ENCODE measurements at places on chromosomes 11 and 22.

DNA sequence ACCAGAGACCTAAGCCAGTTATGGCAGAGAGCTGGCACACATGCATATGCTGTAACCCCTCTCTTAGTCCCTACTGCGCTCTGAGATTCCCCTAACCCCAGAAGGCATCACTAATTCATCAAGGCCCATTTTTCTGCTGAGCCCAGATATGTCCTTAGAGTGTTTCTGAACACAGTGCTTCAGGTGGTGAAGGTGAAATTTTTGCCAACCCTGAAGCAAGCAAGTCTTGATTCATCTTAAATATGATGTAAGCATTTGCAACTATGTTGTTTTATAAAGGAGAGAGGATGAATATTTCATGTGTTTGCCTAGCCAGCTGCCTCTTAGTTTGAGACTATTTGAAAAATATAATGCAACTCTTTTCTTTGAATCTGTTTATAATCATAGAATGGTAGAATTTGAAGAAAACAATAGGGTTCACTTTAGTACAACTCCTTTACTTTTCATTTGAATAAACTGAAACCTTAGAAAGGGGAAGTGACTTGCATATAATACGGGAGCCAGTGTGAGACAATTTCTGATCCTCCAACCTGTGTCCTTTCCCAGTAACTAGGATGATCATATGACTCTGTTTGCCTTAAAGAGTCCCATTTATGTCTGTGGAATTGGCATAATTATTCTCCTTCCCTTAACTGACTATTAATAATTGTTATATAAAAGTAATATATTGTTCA lies 194.3 kb upstream of the MTNR1B start:
- no peak for DNase-seq

DNA sequence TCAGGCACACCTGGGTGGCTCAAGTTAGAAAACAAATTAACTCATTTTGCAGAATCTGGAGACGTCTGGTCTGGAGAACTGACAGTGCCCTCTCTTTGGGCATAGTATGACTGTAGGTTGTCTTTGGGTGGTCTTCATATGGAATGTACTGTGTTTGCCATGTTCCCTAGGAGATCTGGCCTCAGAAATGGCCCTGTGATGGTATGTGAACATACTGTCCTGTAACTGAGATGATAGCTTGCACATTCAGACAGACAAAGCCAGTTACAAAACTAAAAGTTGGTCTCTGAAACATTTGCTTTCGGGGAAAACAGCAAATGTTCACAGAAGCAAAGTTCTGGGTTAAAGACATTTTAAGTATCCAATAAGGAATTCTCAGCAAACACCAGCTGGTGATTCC lies 29.7 kb downstream of the CD44 start:
- DNase-seq, result no peak

GRCh38 chr11:76861490-76861953 lies 804 bp downstream of the ACER3 start:
- no peak for DNase-seq

GRCh38 chr11:59857439-59858434 lies 8.6 kb downstream of the TCN1 start:
- DNase-seq, result no peak

DNA sequence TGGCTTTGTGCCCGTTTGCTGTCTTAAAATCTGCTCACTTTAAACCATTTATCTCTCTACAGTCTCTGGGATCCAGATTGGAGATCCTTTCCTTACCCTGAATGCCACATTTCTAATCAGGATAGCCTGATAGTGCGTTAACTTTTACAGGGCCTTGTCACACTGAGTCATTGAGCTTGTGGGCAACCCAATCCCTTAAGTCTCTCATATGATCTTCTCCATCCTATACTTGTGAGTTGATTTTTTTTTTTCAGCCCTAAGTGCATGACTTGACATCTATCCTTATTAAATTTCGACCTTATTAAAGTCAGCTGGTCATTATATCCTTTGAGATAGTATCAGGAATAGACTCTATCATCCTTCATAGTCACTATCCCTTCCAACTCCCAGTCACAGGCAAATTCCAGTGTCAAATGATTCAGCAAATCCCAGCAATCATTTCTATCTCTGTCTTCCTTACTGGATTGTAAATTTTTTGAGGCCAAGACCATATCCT lies 57.7 kb downstream of the TEAD1 start:
- DNase-seq, result no peak

- no peak for DNase-seq
Measured at GRCh38 chr11:112042161-112042960, 17.2 kb downstream of the DLAT start.

- DNase-seq, result no peak
Measured at GRCh38 chr11:34685864-34686263, 65.0 kb downstream of the EHF start.

GRCh38 chr22:40190501-40190900 lies 12.8 kb downstream of the TNRC6B start:
- peak; percentile 42 for DNase-seq

DNA sequence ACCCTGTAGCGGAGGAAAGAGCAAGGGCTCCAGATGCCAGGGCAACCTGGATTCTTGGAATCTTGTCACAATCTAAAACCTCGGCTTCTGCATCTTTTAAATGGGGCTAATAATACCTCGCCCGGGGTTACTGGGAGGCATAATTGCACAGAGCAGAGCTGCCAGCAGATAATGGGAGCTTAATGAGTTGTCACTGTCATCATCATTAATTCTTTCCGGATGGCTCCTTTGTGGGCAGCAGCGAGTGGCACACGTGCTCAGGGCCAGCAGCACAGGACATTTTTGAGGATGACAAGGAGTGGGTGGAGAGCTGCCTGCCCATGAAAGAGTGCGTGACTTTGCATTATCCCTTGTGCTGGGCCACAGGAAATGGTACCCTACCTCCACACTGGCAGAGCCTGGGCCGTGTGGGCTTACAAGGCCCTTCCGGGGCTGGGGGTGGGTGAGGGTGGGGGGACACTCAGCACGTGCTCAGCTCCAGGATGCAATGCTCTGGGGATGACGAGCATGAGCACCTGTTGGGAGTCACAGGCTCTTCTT lies 5.7 kb downstream of the PDGFB start:
- no peak for DNase-seq

GRCh38 chr22:22787151-22787550 lies 100.5 kb upstream of the IGLL5 start:
- no peak for DNase-seq

DNA sequence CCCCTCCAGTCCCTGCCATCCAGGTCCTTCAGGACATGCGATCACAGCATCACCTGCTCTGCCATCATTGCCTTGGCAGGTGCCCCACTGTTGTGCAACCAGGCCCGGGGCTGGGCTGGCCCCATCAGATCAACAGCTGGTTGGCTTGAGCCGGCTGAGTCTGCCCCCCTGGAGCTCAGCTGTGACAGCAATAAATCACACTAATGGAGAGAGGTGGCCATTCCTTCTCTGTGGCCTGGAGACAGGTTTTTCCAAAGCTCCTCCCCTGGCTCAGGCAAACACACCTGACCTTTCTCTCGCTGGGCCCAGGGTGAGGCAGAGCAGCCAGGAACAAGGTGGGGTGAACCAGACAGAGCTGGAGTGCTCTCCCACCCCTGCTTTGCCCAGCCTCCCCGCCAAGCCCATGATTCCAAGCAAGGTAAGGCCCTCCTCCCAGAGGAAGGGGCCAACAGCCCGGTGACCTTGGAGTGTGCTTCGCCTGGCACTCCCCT lies 8.9 kb upstream of the FXYD2 start:
- no peak for DNase-seq

DNA sequence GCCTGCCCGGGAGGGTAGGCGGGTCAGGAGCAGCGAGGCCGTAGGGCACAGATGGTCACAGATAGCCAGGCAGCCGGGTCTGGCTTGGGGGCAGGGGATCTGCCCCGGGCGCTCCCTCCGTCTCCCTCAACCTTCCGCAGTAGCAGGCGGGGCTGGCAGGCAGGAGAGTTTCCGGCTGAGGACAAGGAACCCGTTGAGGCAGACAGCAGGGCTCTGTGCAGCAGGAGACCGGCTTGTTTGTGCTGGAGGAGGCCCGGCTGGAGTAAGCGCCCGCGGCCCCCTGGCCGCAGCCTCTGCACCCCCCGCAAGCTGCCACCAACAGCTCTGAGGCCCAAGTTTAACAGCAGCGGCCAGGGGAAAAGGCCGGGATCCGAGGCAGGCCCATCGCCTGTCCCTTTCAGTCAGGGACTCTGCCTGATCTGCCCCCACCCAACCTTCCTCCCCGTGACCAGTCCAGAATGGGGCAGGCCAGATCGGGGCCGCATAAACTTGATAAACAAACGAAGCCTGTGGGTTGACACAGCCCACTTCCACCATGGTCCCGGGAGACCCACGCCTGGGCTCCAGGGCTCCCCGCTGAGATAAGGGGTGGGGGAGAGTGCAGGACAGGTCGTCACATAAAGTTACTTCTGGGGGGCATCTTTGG lies 13.6 kb downstream of the SCARF2 start:
- no peak for DNase-seq

- DNase-seq, result peak; percentile 35
Measured at GRCh38 chr11:126113012-126113411, 50.3 kb upstream of the CDON start.

- no peak for DNase-seq
Measured at GRCh38 chr22:40694411-40694810, 15.1 kb downstream of the MCHR1 start.
